RWPE1 (cell line): ENCODE measurements at places on chromosomes 12 and 14.

DNA sequence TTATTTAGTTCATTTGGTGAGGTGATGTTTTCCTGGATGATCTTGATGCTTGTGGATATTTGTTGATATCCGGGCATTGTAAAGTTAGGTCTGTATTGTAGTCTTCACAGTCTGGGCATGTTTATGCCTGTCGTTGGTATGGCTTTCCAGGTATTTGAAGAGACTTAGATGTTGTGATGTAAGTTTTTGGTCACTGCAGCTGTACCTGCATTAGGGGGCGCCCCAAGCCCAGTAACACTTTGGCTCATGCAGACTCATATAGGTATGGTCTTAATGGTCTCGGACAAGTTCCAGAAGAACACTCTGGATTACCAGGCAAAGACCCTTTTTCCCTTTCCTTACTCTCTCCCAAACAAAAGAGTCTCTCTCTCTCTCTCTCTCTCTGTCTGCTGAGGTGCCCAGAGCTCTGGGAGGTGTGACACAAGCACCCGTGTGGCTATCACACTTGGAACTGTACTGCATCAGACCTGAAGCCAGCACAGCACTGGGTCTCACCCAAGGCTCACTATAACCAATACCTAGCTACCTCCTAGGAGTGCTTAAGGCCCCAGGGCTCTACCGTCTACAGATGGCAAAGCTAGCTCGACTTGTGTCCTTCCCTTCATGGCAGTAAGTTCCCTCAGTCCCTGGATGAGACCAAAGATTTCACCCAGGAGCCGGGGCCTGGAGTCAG lies 425.8 kb upstream of the ATXN7L3B start:
- no peak for DNase-seq

GRCh38 chr14:32998433-32998832 lies 59.8 kb downstream of the NPAS3 start:
- DNase-seq = peak; percentile 6

- DNase-seq = no peak
These were observed 135.5 kb downstream of the PAWR start for GRCh38 chr12:79555028-79555925.

DNA sequence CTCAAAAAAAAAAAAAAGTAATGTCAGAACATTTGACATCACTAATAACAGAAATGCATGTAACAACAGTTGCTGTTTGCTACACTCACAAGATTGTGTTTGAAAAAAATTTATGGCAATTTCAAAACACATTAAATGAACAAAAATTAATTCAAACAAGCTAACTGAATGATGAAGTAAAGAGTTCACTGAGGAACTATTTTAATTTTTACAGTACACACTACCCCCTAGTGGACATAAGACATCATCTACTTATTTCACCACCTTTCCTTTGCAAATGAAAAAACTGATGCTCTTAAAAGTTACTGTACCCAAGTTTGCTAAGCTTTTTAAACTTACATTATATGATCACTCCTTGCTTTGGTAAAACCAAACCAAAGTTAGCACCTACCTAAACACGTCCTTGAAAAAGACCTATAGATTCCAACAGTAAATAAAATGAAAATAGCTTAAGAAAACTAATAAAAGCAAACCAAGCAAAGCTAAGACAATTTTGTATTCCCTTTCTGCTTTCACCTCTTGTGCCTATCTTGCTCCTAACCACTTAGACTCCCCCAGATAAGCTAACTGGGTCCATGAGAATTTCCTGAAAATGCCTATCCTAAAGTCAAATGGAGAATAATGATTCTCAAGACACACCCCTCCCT lies 22.2 kb downstream of the UBE2N start:
- DNase-seq = peak; percentile 42

- DNase-seq = no peak
These were observed 48.7 kb downstream of the CCNK start for GRCh38 chr14:99529899-99530298.

GRCh38 chr12:86669010-86669409 lies 412.8 kb upstream of the MGAT4C start:
- DNase-seq = peak; percentile 25

- no peak for DNase-seq
These were observed 2.8 kb downstream of the NXPH4 start for GRCh38 chr12:57219205-57219992.

- DNase-seq = no peak
These were observed 39.8 kb downstream of the CBX5 start for GRCh38 chr12:54240129-54240528.

DNA sequence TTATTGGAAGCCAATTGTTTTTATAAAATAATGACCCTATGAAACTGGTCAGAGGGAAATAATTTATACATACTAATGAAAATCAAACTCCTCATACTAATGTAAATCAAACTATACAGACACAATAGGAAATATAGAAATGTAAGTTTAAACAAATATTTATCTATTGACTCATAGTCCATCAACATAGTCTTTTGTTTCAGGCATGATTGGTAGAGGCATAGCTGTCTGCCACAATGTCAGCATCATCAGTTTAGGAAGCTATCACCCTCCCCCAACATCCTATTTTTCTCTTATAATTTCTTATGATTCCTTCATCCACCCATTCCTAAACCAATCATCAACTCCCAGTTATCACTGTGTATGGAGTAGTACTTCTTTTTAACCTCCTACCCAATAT lies 117.7 kb downstream of the SLC38A6 start:
- peak; percentile 18 for DNase-seq

DNA sequence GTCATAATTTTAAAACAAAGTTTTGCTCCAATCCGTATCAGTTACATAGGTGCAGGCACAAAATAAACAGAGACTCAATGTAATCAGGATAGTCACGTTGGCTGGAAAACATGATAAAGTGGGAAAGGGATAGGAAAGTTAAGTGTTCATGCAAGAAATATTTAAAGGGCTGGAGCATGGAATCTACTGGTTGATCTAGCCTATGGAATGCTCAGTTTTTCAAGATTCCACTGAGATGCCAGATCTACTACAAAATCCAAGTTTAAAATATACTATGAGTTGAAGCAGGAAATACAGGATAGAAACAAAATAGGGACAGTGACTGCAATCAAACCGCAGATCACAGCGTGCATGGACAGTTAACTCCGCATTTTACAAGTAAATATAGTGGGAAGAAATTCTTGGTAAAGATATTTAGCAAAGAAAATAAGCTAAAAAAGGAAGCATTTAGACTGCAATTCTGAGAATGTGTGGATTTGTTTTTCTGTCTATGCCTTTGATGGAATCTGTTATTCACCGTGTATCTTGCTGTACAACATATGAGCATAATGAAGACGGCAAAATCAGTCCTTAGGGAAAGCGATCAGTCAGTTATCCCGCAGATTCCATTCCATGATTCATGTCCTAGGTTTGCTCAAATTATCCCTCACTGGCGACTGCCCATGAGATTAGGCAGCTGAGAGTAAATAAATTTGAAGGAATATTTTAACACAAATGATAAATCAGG lies 1044.3 kb downstream of the FLRT2 start:
- no peak for DNase-seq

GRCh38 chr12:1882405-1882804 lies 36.0 kb downstream of the CACNA2D4 start:
- no peak for DNase-seq

DNA sequence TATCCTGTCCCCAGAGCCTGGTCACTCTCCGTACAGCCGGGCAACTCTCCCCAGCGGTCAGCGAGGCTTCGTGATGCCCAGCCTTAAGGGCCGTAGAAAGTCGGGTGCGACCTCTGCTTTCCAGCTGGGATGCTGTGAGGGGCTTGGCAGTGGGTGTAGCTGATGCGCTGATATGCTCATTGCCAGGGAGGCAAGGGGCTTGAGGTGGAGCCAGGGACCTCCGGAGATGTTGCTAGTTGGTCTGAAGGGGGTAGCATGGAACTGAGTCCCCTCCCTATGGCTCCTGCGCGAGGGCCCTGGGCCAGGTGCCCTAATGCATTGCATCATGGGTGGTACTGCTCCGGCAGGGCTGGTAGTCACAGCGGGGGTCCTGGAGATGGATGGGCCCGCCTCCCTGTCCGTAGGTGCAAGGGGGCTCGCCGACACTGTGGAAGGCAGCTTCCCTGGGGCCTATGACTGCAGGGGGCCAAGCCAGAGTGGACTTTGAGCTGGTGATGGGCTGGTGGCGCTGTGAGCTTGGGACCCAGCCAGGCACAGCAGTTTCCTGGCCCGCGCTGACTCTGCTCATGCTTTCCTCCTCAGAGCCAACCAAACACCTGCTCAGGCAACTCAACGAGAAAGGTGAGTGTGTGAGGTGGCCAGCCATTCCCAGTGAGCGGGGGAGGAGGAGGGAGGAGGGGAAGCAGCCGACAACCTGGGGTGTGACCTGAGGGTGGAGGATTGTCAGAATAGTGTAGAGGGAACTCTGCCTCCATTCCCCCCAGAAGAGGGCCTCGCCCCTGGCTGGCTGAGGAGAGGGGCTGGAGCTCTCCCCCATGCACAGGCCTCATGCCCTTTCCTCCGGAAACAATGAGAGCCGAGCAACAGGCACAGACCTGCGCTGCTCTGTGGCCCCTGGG lies 32.3 kb downstream of the PLEKHG3 start:
- no peak for DNase-seq

DNA sequence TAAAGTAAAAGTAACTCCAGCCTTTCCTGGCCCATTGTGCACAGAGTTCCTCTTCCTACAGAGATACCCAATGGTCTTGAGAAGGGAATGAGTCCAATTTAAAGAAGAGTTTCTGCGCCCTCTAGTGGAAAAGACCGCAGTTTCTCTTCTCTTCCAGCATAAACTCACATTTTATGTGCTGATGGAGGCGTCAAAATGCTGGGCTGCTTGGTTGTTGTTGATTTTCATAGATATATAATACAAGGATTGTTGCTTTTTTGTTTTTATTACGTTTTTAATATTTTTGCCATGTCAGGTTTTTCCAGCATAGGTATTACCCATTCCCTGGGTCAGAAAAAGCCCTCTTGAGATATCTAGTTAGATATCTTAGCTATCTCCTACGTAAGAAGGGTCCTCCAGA lies 356.9 kb upstream of the STXBP6 start:
- no peak for DNase-seq

DNA sequence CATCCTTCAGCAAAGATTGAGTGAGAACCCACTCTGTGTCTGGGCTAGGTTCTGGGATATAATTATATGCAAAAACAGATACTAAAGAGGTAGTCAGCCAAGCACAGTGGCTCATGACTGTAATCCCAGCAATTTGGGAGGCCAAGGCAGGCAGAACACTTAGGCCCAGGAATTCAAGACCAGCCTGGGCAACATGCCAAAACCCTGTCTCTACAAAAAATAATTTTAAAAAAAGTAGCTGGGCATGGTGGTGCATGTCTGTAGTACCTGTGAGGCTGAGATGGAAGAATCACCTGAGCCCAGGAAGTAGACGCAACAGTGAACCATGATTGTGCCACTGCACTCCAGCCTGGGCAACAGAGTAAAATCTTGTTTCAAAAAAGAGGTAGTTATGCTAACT lies 237.5 kb upstream of the HMGA2 start:
- DNase-seq = no peak

DNA sequence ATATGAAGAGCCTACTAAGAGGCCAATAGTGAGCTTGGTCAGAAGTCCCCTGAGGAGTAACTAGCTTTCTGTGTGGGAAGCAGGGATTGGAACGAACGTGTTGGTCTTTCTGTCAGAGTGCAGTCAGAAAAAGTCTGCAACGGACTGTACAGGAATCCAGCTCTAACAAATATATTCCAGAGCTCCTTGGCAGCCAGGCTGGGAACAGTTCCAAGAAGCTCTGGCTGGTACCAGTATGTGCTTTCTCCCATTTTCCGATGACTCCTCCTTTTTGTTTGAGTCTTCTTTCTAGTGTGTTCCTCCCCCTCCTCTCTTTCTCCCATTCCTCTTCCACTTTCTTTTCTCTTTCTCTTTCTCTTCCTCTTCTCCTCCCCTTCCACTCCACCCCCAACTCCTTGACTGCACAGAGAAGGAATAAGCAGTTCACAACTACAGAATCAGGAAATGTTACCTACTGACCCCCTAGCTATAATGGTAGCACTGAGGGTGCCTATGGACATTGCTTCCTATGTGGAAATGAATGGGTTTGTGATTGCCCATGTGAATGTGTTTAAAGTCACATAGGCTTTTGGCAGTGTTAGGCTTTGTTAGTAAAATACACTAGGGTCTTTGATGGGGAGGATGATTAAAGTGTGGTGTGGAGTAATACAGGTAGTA lies 59.9 kb downstream of the TTLL5 start:
- DNase-seq = no peak

DNA sequence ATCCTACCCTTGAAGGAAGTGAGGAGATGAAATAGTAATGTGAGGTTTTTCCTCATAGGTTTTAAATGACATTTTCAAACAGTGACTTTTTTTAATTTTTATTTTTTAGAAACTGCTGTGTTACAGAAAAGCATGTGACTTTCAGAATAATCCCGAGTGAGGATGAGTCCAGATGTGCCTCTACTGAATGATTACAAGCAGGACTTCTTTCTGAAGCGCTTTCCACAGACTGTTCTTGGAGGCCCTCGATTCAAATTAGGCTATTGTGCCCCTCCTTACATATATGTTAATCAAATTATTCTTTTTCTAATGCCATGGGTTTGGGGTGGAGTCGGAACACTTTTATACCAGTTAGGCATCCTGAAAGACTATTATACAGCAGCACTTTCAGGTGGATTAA lies 15.8 kb downstream of the PCNX4 start:
- DNase-seq = no peak

DNA sequence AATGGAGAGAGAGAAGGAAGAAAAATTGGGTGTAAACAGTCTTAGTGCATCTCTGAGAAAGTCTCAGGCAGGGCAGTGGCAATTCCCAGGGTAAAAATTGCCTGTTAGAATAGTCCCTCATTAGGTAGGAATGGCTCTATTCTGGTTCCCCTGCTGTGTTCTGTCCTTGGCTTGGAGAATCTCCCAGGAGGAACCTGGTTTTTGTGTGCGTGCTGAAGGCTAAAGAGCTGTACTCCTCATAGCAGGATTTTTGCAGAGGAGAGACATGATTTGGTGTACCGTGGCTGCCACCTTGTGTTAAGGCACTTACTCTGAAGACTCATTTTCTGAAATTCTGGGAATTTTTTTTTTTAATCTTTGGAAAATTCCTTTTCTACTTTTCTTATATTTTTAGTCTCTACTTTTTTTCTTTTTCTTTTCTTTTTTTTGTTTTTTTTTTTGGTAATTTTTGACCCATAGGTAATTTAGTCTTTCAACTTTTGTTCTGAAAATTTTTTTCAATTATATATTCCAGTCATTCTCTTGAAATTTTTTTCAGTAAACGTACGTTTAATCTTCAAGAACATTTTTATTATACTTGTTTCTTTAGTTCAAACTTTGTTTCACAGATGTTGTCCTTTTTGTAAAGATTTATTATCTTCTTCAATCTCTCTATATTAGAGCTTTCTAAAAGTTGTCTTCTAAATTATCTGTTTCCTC lies 63.8 kb downstream of the FBXO33 start:
- peak; percentile 43 for DNase-seq

DNA sequence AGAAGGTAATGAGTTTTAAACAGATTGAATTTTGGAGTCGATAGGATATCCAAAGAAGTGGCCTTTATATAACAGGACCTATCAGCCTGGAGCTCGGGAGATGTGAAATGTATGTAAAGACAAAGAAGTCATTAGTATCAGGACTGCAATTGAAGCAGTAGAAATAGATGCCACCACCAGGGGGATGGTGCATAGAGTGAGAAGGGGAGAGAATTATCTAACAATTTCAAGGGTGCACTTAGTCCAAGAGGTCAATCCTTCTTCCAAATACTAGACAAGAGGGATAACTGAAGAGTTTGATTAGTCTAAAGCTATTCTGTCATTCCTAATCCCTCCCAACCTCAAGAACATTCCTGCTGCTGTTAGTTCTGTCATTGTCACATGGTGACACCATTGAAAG lies 127.8 kb downstream of the CFAP54 start:
- DNase-seq = no peak
